ENCODE measurements at places on chromosomes 12 and 14. TPM values are rescaled to one million over a fixed set of nuclear protein-coding genes. Genes with fewer than 3 reads are reported as not detected.
A peak's percentile ranks its signal among the peaks of the same experiment; 100 is the strongest.

DNA sequence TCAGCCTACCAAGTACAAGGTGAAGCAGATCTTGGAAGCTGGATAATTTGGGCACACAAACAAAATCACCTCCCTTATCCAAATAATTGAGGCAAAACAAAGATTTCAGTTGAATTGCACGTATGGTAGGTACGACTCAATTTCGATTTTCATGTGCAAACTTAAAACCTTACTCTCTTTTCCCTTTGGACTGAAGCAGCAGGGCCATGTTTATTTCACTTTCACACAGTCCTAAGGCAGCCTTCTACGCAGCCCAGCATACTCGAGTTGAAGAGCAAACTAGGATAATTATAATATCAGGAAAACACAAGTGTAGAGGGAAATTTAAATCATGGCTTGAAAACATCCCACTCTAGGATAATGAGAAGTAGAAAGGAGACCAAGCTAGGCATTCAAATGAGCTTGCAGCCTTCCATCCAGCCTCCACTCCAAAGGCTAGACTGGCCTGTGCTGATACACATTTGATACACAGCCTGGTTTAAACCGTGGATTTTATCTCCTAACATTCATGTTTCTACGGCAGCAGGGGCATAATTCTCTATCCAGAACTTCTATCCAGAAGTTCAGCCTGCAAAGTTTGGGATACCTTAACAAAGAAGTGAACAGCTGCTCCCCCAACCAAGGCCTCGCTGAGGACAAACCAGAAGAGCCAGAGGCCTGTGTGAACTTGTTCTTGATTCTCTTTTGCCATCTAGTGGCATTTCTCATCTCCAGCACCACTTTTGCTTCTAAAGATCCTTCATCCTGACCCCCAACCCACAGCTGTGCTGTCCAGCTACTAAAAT, 2.4 kb upstream of the RNASE7 start:
- DNase-seq: no peak

The POTEG gene
- total RNA-seq: not detected

The TMCC3 gene
- total RNA-seq: 1.5 TPM

DNA sequence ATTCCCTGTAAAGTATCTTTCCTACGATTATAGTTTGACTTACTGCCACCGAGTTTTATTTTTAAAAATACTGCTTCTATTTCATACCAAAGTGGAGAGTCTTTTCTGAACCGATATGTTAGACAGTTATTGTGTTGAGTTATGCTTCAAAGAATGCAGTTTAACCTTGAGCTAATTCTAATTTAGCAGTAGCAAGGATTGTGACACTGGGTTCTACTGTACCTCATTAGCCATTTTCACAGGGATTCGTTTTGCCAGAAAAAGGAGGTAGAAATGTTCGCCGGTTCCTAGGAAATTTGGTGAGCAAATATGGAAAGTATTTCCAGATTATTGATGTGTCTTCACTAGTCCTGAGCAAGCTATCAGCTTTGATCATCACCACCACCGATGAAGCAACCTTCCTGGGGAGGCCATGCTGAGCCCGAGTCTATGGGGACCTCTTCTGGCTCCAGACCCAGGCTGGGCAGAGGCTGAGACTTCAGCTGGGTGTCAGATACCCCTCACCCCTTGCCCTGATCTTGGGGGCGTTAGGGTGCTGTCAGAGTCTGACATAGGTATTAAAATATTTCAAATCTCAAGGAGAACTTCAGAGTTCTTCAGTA, 13.6 kb downstream of the GLRX5 start:
- DNase-seq: no peak

DNA sequence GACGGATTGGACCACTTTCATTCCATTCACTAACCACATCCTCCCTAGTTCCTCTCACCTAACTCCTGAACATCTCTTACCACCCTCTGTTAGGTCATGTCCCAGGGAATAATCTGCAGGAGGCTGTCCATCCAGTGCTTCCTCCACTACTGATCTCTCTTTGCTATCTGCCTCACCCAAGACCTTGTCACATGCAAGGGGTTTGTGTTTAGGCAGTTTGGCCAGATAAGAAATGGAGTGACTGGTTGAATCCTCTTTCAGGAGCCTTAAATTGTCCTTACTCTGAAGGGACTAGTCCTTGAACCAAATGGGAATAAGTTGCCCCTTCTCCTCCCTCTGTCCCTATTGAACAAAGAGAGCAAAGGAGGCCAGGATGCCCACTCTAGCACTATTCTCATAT, 249.2 kb upstream of the BTG1 start:
- DNase-seq: no peak

DNA sequence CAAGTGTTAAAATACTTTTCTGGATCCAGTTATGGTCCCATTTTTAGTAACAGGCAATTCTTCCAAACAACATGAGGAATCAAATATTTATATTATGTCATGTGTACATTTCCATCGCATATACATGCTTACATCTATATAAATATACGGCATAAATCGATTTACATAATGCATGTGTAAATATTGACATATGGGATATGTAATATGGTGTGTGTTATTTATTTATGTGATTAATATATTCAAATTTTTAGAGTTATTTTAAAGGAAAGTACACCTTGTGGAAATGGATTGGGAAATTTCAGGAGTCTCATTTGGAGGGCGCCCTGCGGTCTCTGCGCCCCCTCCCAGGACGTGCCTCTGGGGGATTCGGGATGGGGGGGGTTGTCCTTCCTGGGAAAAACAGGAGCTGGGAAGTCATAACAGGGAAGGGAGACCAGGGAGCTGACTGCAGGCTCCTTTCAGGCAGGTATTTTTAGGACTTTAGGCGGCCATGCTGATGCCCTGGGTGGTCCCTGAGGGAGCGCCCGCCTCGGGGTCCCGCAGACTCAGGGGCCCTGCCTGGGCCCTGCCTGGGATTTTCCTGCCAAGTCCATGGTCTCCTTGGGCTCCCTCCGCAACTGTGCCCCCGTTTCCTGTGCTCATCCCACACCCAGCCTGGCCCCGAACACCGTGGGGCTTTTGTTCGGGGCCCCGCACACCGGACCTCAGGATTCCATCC, 82.7 kb upstream of the SFSWAP start:
- DNase-seq: no peak

The KLRC2 gene
- not detected for total RNA-seq

DNA sequence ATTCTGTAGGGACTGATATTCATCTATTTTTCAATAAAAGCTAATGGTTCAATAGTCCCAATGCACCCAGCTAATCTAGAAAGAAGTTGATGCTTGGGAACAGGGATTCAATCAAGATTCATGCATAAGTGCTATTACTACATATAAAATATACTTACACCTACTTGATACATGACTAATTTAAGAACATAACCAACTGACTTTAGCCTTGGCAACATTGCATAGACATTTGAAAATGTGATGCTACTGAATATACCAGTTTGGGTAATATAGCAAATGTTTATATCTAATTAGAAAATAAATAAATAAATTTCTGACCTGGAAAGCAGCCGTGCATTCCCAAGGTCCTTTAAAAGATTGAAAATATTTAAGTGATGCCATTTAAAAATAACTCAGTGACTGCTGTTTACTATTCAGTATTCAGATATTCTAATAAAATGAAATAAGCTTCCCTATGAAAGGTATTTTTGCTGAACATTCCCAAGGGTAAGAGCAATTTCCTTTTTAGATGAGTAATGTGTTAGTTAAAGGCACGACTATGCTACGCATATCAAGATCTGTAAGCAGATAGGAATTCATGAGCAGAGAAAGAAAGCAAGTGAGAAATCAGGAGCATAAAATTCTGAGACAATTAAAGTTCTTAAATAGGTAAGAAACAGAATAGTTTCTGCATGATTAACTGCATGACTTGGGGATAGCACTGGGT, 160.6 kb upstream of the SYT1 start:
- DNase-seq: no peak

DNA sequence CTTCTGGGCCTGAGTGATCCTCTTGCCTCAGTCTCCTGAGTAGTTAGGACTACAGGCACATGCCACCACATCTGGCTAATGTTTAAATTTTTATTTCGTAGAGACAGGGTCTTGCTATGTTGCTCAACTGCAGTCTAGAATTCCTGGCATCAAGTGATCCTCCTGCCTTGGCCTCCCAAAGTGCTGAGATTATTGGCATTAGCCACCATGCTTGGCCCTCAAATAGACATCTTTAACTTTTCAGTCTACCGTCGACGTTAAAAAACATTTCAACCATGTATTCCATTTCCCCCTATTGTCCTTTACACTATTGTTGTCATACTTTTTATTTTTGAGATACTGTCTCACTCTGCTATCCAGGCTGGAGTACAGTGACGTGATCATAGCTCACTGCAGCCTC, 22.4 kb downstream of the ERH start:
- no peak for DNase-seq

The EDDM3A gene
- total RNA-seq: not detected

The TSPAN8 gene
- total RNA-seq: not detected

DNA sequence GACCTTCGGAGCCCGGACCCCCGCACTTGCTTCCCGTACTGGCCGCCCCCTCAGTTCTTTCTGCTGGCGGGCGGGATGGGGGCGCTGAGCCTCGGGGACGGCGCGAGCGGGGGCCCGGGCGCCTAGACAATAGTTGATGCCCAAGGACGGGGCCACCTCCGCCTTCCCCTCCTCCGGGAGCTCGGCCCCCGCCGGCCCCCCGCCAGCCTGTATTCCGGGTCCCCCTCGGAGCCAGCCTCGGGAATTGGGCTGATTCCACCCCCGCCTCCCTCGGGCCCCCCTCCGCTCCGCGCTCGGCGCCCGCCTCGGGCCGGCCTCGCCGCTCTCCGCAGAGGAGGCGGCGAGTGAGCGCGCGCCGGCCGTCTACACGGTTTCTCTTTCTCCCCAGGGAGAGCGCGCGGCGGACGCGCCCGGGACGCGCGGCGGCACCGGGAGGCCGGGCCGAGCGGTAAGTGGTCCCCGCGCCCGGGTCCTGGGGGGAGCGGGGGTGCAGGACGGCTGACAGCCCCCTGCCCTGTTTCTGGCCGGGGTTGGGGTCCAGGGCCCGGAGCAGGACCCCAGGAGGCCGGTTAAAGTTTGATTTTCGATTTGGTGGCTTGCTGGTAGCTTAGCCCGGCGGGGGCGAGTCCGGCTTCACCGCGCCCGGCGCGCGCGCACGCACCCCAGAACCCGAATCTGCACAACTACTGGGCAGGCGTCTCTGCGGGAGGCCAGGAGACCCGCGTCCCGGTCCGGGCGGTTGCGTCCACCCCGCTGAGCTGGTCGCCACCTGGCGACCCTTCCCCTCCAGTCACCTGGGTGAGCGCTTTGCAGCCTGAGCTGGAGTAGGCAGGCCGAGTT, 413.7 kb downstream of the PCNX1 start:
- DNase-seq: peak; percentile 90
